ENCODE measurements at places on chromosomes 6 and 20.

DNA sequence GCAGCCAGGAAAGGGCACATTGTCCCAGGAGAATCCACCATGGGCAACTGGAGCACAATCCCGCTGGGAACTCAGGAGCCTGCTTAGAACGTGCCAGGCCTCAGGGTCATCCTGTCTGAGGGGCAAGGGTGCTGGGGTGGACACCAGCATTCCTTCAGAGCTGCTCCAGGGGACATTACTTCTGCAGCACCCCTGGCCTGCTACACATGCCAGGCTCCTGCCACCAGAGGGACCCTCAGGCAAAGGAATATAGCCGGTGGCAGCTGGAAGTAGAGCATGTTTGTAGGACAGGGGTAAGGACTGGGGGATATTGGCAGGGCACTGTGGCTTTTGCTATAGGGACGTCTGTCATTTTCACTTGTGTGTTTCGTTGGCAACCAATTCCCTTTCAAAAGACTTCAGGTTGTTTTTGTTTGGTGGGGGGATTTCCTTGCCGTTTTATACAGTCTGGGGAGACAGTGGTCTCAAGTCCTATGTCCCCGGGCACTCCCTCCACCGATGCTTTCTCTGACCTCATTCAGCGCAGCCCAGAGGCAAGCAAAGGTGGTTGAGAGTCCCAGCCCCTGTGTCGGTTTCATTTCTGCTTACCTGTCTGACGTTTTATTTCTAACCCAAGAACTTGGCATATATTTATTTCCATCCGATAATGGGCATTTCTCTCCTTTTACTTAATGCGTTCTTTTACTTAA is 130.8 kb downstream of the JPH2 start:
- peak; percentile 33 for DNase-seq

DNA sequence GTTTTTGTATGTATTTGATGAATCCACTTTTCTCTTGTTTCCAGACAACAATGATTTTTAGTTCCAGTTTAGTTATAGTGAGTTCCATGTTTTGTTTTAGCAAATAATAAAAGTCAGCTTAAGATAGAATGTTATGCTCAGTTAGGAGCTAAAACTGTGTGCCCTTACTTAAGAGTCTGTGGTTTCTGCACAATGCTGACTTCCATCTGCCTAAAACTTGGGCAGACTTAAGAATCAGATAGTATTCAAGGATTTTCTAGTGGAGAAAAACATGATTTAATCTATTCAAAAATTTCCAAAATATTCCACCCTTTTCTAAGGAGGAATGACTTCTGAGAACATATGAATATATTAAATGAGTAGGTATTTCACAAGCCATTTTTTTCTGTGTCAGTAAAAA is 32.8 kb downstream of the LAMA4 start:
- no peak for DNase-seq

- DNase-seq: no peak
Observed at GRCh38 chr6:61538801-61539200, 747.2 kb downstream of the KHDRBS2 start.

DNA sequence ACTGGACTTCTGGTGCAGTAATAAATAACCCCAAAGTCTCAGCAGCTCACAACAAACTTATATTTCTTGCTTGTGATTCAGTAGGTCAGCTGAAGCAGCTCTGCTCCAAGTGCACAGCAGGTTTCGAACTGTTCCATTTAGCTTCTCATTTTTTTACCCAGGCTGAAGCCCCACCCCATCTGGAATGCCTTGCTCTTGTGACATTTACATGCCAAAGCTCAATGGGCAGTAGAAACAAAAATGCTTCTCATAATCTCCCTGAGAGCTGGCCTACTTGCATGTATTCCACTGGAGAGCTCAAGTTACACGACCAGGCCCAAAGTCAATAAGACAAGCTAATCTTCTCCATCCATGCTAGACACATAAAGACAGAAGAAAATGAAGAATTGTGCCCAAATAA is 165.2 kb downstream of the HAO1 start:
- DNase-seq: no peak

DNA sequence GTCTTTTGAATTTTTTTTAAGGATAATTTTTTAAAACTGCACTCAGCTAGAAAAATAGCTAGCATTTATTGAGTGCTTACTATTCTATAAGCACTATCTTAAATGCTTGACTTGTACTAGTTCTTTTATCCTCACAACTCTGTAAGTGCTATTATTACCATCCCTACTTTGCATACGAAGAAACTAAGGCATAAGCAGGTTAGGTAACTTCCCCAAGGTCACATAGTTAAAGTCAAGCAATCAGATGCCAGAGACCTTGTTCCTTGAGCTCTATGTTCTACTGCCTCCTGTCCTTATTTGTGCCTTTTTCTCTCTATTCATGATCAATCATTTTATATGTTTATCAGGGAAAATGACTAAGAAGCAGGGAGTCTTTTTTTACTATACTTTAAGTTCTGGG is 65.0 kb downstream of the GCLC start:
- DNase-seq: no peak

GRCh38 chr20:21729316-21729715 is 23.9 kb downstream of the PAX1 start:
- no peak for DNase-seq

- no peak for DNase-seq
Observed at GRCh38 chr6:56263596-56264315, 16.4 kb upstream of the COL21A1 start.

DNA sequence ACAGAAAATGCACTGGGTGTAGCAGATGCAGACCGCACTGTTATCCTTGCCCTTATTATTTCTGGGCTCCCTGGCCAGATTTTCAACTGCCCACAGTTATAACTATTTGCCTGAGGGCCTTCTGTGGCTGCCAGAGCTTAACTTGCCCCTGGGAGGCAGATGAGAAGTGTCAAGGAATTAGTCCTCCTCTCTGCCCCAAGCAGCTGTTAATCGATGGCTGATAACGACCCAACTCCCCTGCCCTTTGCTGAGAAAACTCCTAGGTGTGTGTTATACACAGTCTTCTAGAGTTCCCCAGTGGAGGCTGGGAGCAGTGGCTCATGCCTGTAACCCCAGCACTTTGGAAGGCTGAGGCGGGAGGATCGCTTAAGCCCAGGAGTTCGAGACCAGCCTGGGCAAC is 44.4 kb upstream of the SHLD1 start:
- DNase-seq: no peak

- no peak for DNase-seq
Observed at GRCh38 chr6:5990786-5991185, 15.9 kb downstream of the NRN1 start.

GRCh38 chr20:59385038-59385437 is 84.6 kb downstream of the EDN3 start:
- DNase-seq: no peak

DNA sequence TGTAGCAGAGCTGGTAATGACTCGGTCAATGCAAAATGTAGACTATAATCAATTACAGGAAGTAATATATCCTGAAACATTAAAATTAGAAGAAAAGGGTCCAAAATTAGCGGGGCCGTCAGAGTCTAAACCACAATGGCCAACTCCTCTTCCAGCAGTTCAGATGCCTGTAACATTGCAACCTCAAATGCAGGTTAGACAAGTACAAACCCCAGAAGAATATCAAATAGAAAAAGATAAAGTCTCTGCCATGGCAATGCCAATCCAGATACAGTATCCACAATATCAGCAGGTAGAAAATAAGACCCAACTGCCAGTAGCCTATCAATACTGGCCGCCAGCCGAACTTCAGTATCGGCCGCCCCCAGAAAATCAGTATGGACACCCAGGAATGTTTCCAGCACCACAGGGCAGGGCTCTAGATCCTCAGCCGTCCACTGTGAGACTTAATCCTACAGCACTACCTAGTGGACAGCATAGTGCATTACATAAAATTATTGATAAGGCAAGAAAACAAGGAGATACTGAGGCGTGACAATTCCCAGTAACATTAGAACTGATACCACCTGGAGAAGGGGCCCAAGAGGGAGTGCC is 158.4 kb downstream of the GPX5 start:
- no peak for DNase-seq

Measured in stimulated activated CD8-positive, alpha-beta memory T cell treated with anti-CD3 and anti-CD28 coated beads, Interleukin-12 subunit alpha, Interleukin-12 subunit beta, amount 100 ng/mL, for 4 hours (primary cell).